ENCODE measurements at places on chromosomes 13 and 19.

DNA sequence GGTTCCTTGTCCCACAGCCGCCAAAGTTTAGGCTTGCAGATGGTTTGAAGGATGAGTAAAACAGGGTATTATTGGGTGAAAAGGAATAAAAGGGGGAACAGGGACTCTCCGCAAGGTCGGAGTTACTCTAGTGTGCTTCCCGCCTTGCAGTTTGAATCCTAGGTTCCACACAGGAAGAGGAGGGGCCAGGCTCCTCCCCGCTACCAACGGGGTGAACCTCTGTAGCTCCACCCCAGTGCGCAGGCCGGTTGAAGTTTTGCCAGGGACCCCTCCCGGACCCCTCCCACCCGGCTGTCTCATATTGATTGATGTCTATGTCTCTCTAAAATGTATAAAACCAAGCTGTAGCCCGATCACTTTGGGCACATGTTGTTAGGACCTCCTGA is 11.6 kb upstream of the GTF2F2 start:
- no peak for DNase-seq

DNA sequence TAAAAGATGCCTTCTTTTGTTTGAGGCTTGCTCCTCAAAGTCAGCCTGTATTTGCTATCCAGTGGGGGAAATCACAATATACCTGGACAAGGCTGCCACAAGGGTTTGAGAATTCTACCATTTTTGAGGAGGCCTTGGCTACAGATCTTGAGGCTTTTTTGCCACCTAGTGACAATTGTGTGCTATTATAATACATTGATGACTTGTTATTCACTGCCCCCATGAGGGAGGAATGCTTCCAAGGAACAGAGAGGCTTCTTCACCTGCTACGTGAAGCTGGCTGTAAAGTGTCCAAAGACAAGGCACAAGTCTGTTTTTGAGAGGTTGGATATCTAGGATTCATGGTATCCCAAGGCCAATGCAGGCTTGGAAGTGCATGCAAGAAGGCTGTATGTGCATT is 72.5 kb downstream of the ZNF708 start:
- no peak for DNase-seq

DNA sequence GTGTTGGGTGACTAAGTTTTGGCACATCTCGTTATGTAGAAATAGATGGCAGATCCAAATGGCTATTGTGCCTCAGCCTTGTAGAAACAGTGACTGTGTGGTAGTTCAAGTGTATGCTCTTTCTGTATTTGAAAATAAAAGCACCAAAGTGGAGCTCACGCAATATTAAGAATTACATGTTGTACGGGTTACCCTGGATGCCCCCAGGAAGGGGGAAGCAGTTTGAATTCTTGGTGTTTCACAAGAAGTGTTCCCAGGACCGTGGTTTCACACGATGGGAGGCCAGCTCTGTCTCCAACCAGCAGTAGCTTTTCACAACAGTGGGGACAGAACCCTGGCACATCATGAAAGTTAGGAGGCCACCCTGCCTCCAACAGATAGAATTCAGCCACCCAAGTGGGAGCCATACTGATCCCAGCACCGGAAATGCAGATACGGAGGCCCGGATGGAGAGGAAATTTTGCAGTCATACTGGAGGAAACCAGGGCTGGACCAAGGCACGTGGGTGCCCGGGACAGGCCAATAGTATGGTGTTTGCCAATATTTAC is 8.9 kb downstream of the FLT1 start:
- no peak for DNase-seq

GRCh38 chr19:32813862-32814425 is 55.6 kb downstream of the SLC7A9 start:
- DNase-seq = no peak

DNA sequence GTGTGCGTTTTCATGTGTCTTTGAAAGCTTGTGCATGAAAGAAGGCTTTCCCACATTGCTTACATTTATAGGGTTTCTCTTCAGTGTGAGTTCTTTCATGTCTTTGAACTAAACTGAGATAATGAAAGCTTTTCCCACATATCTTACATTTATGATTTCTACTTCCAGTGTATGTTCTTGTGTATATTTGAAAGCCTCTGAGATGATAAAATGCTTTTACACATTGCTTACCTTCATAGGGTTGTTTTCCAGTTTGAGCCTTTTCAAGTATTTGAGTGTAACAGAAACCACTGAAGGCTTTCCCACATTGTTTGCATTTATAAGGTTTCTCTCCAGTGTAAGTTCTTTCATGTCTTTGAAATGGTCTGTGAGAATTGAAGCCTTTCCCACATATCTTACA is 9.8 kb upstream of the ZNF441 start:
- no peak for DNase-seq

GRCh38 chr19:36972571-36972970 is 56.4 kb downstream of the ZNF568 start:
- DNase-seq = no peak

DNA sequence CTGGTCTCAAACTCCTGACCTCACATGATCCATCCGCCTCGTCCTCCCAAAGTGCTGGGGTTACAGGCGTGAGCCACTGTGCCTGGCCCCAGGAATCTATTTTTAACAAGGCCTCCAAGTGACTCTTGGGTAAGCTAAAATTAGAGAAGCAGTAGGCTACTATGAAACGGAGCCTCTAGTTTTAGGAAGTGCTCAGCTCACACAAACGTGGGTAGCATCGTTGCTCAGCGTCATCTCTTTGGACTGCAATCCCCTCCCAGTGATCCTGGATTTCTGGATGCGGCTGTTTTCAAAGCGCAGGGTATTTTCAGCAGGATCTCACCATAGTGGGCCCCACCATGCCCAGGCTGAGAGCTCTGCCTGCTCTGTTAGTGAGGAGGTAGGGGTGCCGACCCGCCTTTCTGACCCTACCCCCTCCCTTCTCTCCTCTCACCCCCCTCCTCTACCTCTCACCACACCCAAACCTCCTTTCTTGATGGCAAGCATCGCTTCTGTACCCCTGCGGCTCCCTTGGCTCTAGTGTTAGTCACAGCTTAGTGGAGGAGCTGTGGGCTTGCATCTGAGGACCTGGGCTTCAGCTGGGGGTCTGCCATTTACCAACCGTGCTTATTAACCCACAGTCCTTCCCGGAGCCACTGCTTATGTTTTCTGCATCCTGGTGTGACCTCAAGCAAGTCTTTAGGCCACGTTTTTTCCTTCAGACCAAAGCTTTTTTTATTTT is 34.2 kb downstream of the GJA3 start:
- DNase-seq = no peak

- peak; percentile 55 for DNase-seq
Observed at GRCh38 chr19:10061717-10062310, 24.3 kb upstream of the SHFL start.

DNA sequence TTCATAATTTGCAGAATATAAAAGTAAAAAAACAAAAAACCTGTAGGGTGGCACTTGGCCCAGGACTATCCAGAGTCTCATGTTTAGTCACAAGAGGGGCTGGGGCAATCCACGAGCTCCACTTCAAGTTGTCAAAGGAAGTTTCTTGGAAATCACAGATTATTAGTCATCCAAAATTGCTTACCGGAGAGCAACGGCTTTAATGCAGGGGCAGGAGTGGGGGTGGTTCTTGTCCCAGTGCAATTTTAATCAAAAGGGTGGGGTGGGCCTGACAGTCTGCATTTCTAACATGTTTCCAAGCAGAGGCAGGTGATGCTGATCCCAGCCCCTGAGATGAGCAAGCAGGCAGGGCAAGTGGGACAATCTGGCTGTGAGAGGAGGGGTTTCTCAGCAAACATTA is 233.9 kb downstream of the ABCC4 start:
- no peak for DNase-seq

DNA sequence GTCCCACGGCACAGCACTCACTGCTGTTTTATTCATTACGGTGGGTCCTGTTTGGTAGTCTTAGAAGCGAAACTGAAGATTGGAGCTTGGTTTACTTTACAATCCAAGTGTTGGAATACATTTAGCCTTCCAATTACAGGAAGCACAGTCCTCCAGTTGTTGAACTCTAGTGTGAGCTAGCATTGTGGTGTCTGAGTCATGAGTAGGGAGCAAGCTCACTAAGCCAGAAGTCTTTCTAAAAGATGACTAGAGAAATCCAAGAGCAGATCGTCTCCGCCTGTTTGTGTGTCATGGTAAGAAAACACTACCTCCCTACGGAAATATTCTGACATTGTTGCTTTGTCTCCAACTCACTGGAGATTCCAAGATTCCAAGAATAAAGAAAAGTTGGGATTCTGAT is 10.1 kb upstream of the SHISA2 start:
- peak; percentile 33 for DNase-seq

GRCh38 chr19:17337675-17338432 is 501 bp downstream of the GTPBP3 start:
- no peak for DNase-seq

GRCh38 chr19:11263726-11264125 is 1.4 kb upstream of the DOCK6 start:
- DNase-seq = no peak

DNA sequence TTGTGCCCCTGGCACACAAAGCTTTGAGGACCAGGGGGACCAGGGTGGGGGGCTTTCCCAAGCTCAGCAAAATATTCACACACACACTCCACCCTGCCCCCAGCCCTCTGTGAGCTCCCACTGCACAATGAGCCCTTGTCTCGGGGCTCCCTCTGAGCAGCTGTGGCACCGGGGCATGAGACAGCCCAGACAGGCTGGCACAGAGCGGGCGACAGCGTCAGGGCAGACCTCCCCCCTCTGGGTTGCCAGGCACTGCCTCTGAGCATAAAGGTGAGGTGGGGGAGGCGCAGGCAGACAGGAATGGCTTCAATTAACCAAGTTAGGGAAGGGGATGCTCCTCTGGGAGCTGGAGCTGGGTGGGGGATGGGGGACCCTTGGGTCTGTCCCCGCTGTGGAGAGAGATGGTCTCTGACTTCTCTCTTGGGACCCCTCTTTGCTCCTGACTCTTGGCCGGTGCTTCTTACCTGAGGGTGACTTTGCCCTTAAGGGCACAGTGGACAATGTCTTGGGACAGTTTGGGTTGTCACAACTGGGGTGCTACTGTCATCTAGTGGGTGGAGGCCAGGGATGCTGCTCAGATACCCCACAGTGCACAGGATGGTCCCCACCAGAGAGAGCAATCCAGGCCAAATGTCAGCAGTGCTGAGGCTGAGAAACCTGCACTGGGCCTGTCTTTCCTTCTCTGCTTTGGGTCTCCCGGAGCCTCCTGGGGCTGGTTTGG is 30.3 kb downstream of the LYL1 start:
- no peak for DNase-seq

DNA sequence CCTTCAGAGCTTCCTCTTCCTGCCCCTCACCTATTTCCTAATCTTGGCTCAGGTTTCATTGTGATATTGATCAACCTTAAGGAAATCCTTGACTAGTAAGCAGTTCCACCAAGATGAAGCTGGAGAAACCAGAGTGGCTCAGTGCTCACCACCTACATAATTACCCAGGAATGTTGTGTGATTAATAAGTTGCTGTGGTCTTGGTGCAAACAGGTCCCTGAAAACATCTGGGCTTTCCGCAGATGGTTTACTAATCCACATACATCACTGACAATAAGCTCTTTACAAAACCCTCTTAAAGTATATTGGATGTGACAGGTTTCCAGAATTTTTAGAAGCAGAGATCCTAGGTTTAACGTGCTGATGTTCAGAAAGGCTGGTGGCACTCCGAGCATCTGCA is 8.6 kb upstream of the SERP2 start:
- DNase-seq = no peak

- no peak for DNase-seq
Observed at GRCh38 chr13:24922387-24922744, 158.4 kb downstream of the RNF17 start.

DNA sequence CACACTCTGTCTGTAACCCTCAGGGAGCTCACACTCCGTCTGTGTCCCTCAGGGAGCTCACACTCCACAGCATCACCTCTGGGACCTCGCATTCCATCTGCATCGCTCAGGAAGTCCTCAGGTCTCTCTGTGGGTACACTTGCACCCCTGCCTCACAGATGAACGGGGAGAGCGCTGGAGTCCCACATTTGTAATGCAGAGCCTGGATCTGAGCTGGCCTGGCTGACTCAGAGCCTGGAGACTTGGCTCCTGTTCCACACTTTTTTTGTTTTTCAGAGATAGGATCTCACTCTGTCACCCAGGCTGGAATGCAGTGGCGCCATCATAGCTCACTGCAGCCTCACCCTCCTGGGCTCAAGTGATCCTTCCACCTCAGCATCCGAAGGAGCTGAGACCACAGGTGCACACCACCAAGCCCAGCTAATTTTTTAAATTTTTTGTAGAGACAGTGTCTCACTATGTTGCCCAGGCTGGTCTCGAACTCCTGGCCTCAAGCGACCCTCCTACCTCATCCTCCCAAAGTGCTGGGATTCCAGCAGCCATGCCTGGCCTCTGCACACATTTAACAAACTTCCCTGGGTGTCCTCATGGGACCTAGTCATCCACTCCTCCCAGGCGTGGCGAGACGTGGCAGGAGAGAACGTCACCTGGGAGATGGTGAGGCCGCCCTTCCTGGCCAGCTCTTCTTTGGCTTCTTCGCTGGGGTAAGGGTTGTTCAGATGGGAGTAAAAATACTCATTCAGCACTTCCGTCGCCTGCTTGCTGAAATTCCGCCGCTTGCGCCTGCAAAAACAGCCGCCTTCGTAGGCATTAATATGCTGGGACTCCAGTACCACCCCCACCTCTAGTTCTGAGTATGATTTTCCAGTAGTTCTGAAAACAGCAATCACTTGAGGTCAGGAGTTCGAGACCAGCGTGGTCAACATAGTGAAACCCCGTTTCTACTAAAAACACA is 31.0 kb downstream of the CILP2 start:
- no peak for DNase-seq

GRCh38 chr13:35881360-35881759 is 249.8 kb downstream of the DCLK1 start:
- no peak for DNase-seq

DNA sequence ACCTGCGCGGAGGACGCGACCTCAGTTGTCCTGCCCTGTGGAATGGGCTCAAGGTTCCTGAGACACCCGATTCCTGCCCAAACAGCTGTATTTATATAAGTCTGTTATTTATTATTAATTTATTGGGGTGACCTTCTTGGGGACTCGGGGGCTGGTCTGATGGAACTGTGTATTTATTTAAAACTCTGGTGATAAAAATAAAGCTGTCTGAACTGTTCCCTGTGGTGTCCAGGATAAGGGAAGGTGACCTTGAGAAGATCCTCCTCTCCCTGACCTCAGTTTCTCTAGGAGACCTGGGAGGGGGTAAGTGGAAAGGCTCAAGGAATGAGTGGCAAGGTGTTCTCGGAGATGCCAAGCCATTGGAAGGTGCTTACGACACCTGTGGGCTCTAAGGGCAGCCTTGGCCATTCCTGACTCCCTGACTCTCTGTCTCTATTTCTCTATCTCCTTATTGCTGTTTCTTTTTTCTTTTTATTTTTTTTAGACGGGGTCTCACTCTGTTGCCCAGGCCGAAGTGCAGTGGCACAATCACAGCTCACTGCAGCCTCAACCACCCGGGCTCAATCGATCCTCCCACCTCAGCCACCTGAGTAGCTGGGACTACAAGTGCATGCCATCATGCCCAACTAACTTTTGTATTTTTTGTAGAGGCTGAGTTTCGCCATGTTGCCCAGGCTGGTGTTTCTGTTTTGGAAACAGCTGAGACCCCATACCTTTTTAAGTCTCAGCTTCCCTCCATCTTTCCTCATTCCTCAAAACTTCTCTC is 3.2 kb downstream of the GDF15 start:
- DNase-seq = no peak
